ENCODE measurements at places on chromosomes 1 and 21.

GRCh38 chr1:53337499-53337898 is 9.6 kb upstream of the LRP8 start:
- no peak for DNase-seq

GRCh38 chr21:25809013-25809412 is 74.2 kb downstream of the GABPA start:
- DNase-seq: no peak

DNA sequence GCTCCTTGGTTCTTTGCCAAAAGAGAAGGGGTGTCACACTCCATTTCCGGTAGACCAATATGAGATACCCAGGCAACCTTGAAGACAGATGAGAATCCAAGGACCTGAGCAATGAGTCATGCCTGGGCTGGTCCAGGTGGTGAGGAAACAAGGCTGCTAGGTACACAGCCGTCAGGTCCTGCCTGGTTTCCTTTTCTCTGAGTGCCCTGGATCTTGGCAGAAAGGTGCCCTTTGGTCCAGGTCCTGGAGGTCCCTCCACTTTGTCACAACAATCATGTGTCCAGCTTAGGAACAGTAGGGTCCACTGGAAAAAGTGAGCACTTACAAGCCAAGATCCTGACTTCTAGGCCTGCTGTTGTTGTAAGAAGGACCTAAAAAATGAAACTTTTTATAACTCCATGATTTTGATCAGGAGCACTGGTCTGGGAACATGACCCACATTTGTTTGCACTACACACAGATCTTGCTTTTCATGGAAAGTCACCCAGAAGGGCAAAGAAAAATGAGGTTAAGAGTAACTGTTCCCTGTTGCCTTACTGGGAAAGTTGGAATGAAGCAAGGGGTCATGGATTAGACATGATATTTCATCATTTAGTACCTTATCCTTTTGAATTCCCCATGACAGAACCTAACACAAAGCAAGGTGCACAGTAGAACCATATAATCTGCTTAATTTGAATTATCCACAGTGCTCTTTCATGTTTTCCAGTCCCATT is 94.7 kb downstream of the PAPPA2 start:
- no peak for DNase-seq

DNA sequence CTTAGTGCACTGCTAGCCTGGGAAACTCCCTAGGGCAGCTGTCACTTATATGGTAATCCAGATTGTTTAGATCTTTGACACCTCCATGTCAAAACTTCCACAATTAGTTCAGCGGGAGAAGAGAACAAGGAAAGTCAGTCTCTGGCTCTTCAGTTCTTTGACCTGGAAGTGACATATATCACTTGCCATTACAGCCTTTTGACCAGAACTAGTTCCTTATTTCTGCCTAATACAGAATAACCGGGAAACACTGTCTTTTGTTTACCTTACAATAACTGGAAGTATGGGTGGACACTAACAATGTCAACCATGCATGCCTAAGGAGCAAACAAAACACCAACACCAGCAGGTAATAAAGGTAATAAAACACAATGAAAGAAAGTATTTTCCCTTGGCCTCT is 68.3 kb downstream of the C4BPA start:
- DNase-seq: no peak

DNA sequence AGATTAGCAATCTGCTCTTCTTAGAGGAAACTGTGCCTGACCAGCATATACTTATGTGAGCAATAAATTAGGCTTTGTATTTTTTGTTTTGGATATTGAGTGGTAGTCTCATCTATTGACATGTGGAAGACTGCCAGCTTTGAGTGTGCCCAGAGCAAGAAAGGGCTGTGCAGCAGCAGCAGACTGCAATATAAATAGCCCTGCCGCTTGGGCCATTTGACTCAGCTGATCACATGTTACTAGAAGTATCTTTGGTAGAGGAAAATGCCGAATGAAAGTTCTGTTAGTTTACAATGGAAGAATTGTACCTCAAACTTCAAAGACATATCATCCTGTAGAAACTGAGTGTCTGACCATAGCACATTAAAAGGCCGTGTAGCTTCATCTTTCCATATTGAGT is 9.1 kb upstream of the PSMB2 start:
- DNase-seq: no peak

DNA sequence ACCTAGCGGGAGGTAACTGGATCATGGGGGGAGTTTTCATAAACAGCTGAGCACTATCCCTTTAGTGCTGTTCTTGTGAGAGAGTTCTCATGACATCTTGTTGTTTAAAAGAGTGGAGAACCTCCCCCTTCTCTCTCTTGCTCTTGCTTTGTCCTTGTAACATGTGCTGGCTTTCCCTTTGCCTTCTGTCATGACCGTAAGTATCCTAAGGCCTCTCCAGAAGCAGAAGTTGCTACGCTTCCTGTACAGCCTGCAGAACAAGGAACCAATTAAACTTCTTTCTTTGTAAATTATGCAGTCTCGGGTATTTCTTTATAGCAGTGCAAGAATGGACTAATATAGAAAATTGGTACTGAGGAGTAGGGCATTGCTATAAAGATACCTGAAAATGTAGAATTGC is 515.6 kb downstream of the NEGR1 start:
- no peak for DNase-seq

GRCh38 chr1:213176341-213176740 is 125.3 kb downstream of the RPS6KC1 start:
- DNase-seq: no peak

- DNase-seq: no peak
Observed at GRCh38 chr1:214515544-214516433, 35.6 kb downstream of the PTPN14 start.

- no peak for DNase-seq
Observed at GRCh38 chr1:148379170-148379500, 104.0 kb downstream of the PPIAL4G start.

DNA sequence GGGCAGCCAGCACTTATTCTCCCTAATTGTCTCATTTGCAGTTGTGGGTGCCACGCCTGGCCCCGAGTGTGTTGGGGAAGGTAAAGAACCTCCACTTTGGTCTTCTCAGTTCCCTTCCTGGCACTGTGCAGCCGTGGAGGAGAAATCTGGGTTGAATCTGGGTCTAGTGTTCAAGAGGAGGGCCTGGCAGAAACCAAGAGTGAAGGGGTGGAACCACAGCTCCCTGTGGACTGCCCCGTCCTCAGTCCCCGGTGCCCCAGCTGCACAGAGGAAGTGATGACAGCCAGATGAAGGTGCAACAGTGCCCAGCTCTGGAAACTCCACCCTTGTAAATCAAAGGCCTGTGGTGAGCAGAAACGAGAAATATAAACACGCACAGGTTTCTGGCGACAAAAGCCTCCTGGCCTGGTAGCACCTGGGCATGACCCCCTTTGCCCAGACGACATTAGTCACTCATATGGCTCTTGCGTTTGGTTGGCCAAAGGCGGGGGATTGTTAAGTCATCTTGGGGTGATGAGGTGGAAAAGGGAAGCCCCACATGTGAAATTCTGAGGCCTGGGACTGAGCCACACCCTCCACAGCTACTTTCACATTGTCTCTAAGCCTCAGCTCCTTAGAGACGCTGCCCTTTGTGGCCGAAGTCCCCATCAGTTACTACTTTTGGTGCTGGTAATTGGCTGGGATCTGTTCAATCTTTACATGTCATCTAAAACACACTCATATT is 4.2 kb upstream of the ECE1 start:
- DNase-seq: no peak

GRCh38 chr1:101365186-101365585 is 128.4 kb downstream of the S1PR1 start:
- DNase-seq: no peak

DNA sequence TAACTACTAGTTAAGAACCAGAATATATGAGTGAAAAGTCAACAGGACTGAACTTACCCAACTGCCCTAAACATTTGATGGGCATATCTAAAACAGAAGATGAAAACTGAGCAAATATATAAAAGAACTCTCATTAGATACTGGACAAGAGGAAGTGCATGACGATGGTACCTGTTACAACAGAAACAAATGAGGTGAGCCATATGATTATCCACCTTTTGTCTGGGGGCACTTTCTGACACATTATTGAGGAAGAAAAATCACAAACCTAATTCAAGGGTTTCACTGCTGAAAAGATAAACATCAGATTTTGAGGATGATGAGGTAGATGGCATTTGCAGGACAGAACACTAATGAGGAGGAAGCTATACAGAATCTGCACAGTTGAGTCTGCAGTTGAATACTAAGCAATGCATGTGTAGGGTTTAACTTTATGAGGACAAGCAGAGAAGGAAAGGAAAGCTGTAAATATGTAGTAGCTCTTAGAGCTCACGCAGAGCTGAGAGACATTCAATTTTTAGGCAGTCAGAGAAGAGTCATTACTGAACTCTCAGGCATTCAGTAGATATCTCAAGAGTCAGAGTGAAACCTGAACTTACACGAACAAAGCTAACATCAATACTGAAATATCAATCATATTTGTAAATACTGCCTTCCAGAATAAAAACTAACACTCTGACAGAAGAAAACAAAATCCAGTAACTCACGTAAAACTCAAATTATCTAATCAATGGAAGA is 262.1 kb downstream of the AKT3 start:
- DNase-seq: no peak

DNA sequence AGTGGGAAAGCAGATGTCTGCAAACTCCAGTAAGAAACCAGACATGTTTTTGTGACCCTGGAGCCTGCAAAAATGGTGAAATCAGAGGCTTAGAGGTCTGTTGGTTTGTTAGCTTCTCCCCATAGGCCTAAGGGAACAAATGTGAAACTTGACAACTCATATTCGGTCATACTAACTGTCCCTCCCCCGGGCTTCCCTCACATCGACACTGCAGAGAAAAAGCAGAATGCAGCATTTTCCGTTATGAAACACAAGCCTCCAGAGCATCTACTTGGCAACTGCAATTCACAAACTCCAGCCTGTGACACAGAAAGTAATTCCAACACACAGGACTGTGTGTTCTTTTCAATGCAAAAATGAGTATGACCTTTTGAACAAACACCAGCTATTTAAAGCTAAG is 3.7 kb downstream of the KCNA2 start:
- DNase-seq: no peak

DNA sequence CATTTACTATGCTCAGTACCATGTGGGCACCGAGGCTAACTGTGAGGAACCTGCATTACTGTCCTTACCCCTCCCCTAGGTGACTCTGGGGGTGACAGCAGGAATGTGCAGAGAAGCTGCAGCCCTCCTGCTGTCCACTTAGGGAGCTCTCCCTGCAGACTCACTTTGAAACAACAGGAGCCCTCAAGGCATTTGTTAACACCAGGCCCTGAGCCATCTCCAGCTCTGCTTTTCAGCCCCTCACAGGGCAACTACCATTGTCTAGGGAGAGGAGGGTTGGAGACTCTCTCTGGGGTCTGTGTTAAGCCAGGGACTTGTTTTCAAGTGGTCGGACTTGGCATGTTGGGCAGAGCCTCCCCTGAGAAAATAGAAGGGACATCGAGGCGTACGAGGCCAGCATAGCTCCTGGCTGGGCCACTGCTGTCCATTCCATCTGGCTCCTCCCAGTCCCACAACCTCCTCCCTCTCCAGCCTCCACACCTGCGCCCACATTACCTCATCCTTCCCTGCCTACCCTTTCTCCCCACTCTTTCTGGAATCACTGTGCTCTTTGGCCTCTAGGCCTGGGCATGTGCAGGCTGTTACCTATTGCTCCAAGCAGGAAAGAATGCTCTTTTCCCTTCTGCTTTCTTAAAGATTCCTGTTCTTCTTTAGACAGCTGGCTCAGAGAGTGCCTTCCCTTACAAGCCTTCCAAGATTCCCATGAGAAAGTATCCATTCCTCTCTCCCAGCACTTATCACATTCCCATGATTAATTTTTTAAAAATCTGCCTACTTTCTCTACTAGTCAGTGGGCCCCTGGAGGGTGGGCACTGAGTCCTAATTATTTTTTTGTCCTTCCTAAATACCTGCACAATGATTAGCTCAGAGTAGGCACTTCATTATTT is 102.7 kb upstream of the GCLM start:
- no peak for DNase-seq

DNA sequence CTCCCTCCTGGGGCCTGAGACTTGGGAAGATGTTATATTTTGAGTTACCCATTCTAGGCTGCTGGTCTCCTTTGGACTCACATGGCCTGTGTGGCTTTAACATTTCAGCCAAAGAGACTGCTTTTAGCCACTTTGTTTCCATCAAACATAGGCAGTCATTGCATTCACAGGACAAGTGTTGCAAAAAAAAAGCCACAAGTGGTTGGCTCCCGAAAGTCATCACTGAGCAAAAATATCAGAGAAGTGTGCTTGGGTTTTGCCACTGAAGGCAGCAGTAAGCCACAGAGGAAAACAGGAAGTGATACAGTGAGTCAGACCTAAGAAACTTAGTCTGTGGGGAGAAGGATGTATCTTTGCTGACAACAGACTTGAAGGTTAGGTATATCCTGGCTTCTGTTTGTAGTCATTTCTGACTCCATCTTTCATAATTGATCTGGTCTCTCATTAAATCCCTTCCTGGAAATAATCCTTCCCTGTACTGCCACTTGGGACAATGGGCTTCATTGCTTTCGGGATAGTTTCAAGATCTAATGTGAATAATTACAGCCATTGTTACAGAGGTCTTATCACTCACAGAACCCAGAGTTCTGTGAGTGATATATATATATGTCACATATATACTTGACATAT is 80.9 kb downstream of the COLGALT2 start:
- DNase-seq: no peak

- no peak for DNase-seq
Observed at GRCh38 chr1:209748620-209749019, 7.2 kb upstream of the TRAF3IP3 start.

- no peak for DNase-seq
Observed at GRCh38 chr1:63148825-63149645, 173.3 kb upstream of the FOXD3 start.

GRCh38 chr1:226457307-226457712 is 49.4 kb upstream of the PARP1 start:
- no peak for DNase-seq

GRCh38 chr1:26291939-26292338 is 12.1 kb downstream of the SH3BGRL3 start:
- DNase-seq: no peak

GRCh38 chr1:152186556-152187285 is 27.7 kb upstream of the RPTN start:
- no peak for DNase-seq

DNA sequence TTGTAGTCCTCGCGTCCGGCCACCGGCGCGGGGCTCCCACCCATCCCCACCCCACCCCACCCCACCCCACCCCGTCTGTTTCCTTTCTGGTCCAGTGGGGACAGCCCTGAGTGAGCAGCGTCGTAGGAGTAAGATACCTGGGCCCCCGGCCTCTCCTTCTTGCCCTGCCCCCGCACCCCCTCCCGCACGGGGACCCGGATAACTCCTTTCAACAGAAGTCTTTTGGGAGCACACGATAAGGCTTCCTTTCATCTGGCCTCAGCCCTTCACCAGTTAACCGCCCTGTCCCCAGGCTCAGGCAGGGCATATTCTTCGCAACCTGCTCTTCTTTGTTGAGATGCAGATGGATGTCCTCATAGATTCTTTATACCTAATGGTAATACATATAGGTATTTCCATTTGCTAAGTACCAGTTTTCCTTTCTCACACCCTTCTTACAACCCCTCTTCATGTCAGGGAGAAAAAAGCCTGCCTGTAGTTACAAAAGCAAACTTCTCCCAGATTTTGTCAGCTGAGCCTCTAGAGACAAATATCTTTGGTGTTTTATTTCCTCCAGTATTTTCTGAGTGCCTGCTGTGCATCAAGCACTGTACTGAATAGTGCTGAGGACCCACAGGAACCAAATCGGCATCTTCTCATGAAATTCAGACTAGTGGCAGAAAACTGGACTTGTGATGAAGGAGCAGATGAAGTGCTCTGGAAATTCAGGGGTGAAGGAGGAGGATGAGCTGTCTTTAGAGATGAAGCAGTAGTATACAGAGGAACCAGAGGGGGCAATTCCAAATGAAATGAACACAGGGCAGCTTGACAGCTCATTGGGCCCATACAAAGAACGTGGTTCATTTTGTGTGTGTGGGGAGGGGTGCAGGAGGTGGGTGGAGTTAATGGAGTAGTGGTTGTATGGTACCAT is 33.6 kb downstream of the SLC2A1 start:
- DNase-seq: no peak

Data from DMS 273 treated with DMSO at 0.1 percent for 48 hours (cell line).